ENCODE measurements at places on chromosomes 1 and 21.

- no peak for DNase-seq
Observed at GRCh38 chr1:53127546-53127945, 14.9 kb downstream of the SLC1A7 start.

DNA sequence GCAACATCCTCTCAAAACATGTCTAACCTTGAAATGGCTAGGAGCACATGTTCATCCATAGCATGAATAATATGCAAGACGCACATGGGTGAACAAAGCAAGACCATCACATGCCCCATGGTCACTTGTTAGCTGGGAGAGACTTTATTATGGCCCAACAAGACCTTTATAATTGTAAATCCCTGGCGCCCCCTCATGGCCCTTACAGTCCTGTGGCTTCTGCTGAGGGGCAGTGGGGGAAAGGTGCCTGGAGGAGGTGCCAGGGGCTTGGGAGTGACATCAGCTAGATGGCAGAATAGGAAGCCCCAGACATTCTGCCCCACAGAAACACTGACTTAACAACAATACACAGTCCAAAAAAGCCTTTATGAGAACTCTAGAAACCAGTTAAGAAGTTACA is 51.7 kb downstream of the CSMD2 start:
- no peak for DNase-seq

DNA sequence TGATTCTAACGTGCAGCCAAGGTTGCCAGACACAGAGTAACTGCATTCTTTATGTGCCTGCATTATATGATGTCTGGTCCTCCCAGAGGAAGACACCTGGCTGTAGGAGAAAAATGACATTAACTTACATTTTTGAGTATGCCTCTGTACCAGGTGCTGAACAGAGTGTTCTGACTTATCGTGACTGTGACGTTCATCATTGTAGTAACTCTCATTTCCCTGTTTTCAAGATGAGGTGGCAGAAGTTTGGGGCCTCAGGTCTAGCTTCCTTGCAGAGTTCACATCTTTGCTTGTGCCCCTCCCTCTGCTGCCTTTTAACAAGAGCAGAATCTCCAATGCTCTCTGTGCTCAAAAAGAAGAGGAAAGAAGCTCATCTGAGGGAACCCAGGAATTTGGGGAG is 488.0 kb downstream of the AJAP1 start:
- DNase-seq, result no peak

DNA sequence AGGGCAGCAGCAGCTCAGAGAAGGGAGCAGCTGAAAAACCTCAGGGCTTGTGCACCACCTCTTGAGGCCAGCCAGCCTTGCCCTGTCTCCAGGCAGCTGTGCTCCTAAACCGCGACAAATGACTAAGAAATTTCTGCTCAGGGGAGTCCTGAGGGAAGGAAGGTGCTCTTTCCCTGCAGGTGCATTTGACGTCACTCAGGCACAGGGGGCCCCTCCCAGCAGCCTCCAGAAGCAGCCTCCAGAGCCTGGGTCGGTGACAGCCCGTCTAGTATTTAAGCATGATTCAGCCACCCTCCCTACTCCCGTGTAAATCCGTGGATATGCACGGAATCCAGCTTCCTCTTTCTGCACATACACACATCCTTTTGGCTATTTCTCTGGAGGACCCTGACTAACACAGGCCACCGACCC is 560.5 kb downstream of the KIF26B start:
- peak; percentile 10 for DNase-seq

GRCh38 chr1:58476179-58476578 is 70.3 kb downstream of the OMA1 start:
- no peak for DNase-seq

GRCh38 chr1:189323091-189323490 is 1154.6 kb downstream of the BRINP3 start:
- no peak for DNase-seq

DNA sequence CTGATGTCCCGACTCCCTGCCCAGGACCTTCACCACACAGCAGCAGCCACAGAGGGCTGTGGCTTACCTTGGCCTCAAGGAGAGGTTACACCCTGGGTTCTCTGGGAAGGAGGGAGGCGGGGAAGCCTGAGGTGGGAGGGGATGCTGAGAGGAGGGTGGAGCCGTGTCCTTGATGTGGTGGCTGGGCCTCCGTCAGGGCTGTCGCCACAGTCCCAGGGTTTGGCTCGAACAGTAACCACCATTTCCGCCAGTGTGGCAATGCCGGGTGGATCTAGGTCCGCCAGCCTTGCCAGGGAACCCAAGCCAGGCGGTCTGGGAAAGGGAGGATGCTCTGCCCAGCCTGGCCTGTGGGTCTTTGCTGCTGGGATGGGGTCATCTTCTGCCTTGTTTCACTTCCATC is 18.4 kb upstream of the CDCA8 start:
- DNase-seq, result no peak

Data from NCI-H1436 treated with DMSO at 0.1 percent for 48 hours (cell line).